CD4-positive, alpha-beta T cell treated with Interleukin-6 at 100 ng/mL for 8 hours (primary cell): ENCODE measurements at places on chromosomes 16 and 17.

DNA sequence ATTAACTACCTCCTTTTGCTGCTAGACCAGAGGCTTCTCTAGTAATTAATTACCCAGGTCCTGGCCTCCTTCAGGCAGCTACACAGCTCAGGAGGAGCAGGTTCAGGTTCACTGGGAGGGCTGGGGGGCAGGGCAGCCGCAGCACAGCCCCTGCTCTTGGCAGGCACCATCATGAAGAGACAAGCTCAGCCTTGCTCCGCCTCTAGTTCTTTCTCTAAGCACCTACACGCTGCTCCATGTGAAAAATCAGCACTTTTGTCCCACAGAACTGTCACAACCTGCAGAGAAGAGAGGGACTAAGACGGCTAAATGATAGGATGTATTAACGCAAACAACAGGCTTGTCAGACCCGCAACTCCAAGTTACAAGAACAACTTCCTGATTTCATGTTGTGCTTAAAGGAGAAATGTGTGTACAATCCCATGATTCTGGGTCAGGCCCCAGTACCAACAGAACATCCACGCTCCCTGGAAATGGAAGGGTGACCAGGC lies 53.4 kb downstream of the GRB2 start:
- DNase-seq, result no peak

DNA sequence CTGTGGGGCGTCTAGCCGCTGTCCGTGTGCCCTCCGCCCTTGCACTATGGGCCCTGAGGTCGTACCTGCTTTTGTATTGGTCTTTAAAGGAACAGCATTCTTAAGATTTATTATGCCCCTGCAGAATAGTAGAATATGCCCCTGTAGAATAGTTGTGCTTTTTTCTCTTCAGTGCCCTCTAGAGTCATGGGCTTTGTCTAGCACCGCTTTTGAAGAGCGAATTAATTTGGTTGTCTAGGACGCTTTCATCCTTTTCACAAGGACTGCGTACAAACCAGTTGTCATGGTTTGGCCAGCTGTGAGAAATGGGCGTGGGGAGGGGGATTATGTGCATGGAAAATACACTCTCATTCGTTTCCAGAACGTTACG lies 621 bp downstream of the CEP95 start:
- peak; percentile 64 for DNase-seq

DNA sequence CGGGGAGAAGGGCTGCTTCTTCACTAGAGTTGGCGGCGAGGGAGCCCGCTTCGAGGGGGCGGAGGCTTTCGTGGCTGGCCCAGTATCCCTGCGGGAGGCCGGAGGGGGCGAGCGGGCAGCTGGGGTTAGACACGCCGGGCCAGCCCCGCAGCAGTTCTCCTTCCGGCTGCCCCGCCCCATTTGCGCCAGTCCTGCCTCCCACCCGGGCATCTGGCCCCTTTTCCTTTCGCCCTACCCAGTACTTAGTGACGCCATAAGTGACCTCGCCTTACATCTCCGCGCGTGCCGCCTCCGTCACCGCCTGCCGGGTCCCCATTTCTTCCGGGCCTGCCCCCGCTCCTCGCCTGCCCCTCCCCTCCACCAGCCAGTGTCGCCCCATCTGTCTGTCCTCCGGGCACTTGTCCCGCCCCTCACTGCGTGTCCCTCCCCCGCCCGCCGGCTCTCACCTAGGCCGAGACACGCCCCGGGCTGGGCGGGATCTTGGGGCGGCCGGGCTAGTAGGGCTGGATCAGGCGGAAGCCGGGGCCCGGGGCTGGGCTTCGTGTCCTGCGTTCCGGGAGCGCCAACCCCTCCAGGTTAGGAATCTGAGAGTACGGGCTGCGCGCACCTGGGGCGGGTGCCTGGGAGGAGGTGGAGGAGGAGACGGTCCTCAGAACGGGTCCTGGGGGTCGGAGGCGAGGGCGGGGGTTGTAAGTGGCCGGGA lies 14.3 kb downstream of the SPATA32 start:
- peak; percentile 97 for DNase-seq

- DNase-seq, result no peak
These were observed 158.5 kb downstream of the TANC2 start for GRCh38 chr17:63124536-63124935.

- DNase-seq, result no peak
These were observed 2.6 kb upstream of the MBTPS1 start for GRCh38 chr16:84119368-84119767.

DNA sequence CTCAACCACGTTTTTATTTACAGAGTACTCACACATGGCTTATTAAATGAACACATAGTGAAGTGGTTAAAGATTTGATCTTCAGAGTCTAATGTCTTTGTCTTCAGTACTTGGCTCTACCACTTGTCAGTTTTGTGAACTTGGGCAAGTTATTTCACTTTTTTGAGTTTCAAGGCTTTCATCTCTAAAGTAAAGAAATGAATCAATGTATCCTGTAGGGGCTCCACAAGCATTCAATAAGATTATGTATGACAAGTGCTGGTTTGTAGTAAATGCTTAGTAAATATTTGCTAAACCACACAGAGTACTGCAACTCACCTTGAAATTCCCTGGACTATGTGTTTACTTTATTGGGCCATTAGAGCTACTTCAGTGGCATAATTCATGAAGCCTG lies 446.0 kb upstream of the GOT2 start:
- DNase-seq, result no peak
